ENCODE measurements at places on chromosomes 16 and 17.

DNA sequence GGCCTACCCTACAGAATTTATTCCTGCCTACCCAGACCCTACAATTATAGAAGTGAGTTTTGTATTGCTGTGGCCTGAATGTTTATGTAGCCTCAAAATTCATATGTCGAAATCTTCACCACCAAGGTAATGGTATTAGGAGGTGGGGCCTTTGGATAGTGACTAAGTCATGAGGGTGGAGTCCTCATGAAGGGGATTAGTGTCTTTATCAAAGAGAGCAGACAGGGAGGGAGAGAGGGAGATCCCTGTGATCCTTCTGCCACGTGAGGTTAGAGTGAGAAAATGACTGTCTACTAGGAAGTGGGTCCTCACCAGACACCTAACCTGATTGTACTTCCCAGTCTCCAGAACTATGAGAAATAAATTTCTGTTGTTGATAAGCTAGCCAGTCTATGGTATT lies 981 bp upstream of the DUXB start:
- DNase-seq: no peak

GRCh38 chr16:88581033-88581432 lies 10.8 kb downstream of the ZC3H18 start:
- DNase-seq: no peak

DNA sequence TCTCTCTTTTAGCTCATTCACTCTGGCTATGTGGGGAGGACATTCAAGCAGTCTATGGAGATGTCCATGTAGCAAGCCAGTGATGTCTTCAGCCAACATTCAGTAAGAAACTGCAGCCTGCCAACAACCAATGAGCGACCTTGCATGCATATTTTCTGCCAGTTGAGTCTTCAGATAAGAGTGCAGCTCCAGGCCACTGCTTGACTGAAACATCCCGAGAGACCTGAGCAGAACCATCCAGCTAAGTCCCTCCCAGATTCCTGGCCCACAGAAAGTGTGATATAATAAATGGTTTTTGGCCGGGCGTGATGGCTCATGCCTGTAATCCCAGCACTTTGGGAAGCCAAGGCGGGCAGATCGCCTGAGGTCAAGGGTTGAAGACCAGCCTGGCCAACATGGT lies 10.5 kb upstream of the C17orf58 start:
- DNase-seq: no peak

GRCh38 chr17:81135505-81136278 lies 29.6 kb upstream of the PVALEF start:
- no peak for DNase-seq

DNA sequence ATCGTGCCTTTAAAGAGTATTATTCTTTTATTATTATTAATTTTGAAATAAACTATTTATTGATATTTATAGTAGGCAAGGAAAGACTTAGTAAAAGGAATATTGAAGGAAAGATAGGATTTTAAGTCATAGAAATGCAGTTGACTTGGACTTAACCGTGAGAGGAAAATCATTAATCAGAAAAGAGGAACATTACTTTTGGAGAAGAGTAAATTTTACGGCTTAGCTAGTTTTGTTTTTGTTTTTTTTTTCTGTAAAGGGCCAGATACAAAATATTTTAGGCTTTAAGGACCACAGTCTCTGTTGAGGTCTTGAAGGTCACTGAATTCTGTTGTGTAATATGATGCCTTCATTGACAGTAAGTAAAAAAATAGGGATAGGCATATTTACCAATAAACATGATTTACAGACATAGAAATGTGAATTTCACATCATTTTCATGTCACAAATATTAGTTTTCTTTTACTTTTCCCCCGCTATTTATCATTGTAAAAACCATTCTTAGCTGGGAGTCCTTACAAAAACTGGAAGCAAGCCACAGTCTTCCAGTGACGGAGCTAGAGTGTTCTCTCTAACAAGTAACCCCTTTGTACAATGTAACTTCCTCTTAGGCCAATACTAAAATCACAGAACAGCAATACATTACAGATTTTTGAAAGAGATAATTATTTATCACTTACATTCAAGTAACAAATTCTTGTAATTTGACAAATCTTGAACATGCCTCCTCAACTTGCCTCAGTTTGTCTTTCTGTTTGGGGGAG lies 2.3 kb upstream of the KCNJ16 start:
- no peak for DNase-seq

GRCh38 chr16:82231008-82231787 lies 61.2 kb upstream of the MPHOSPH6 start:
- no peak for DNase-seq

DNA sequence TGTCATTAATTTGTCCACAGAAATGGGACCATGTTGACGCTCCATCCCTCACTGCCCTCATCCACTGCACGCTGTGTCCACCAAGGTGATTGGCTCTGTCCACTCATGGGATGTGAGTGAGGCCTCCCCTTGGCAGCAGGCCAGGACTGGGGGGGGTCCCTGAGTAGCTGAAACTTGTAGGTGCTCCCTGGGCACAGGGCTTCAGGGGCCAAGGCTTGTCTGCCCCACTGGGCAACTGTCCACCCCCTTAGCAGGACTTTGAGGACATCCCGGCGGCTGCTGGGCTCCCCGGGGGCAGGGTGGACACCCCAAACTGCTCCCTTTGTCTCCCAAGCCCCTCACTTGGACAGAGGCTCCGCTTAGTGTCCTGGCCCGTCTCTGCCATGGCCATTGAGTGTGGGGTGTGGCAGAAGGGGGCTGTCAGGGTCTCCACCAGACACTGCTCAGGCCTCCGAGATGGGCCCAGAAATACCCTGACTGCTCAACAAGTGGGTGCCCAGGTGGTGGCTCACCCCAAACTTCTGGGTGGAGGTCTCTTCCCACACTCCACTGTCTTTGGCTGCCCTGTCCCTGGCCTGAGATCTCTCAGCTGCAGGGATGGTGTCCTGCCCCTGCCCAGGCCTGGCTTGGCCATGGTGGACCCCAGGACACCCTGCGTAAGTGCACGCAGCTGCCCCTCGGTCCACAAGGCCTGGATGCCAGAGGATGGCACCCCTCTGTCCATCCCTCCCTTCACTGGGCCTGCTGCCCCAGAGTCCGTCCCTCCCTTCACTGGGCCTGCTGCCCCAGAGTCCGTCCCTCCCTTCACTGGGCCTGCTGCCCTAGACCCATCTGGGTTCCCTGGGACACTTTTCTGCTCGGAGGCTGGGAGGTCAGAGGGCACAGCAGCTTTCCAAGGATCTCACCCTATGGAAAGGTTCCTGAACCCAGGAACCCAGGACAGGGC lies 2.9 kb upstream of the RAB40C start:
- DNase-seq: no peak

DNA sequence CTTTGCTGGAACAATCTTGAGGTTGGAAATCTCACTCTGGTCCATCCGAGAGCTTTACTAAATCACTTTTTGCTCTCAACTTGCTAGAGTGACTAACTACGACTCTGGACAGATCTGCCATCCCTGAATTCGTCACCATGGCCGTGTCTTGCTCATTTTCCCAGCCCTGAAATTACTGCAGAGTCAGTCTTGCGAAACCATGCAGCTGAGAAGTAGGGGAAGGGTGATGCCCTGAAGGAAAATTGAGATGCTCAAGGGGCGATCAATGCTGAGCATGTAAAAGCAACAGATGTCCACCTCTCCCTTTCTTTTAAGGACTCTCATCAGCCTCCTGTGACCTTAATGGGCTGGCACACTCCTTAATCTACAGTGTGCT lies 18.8 kb downstream of the PCTP start:
- DNase-seq: no peak

GRCh38 chr17:39231591-39232551 lies 6.1 kb upstream of the STAC2 start:
- DNase-seq: peak; percentile 81

- no peak for DNase-seq
These were observed 59.7 kb downstream of the GRIN2A start for GRCh38 chr16:10122546-10122945.

DNA sequence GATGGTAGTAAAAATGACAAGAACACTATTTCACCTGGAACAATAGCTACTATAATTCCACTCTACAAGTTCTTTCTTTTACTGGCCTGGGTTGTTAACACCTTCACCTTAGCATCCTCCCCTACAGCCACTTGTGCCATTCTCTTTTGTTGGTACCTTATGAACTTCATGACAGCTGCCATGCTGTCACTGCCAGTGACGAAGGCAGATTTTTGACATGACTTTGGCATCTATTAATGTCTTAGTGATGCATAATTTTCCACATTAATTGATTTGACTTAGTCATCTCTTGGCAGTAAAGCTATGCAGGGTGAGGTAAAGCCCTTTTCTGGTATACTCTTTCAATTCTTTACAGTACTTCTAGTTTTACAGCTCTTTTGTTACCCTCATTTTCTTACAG lies 207.9 kb downstream of the TANC2 start:
- DNase-seq: no peak

- no peak for DNase-seq
These were observed 52.7 kb downstream of the LMF1 start for GRCh38 chr16:918068-918467.

DNA sequence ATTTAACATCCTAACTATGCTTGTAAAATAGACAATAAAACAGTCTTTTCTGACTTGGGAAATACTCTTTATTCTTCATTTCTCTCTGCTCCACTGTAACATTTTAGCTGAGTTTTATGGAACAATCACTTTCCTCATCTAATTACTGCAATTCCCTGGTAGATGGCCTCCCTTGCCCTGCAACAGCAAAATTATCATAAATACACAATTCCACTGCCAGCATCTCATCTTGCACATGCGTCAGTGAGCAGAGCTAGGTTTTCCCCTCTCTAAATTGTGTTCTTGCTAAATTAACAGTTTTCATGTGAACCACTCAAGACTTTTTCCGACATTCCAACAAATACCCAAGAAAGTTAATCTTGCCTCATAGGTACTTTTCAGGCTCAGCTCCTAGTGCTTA lies 920.9 kb upstream of the GOT2 start:
- DNase-seq: no peak

GRCh38 chr16:87554754-87555427 lies 47.4 kb upstream of the JPH3 start:
- no peak for DNase-seq

- DNase-seq: no peak
These were observed 307.3 kb upstream of the CCL2 start for GRCh38 chr17:33947762-33948161.

DNA sequence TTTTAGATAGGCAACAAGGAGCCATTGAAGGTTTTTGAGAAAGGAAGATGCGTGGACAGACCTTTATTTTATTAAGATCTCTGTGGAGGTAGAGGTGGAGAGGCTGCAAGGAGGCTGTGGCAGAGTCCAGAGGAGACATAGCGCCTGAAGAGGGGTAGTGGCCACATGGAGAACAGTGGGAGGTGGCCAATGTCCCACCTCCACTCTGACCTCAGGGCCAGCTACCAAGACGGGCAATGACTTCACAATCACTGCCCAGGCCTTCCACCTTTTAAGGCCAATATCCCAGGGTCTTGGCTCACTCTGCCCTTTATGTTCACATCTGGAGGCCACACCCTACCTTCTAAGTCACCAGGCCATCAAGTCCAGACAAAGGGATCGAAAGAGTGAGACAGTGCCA lies at the start of gene C16orf78:
Gene C16orf78, plus strand, starts transcription at position 301 of the 400 bp plus-strand sequence. CDS start 136 bp downstream, outside the sequence.
- DNase-seq: no peak

DNA sequence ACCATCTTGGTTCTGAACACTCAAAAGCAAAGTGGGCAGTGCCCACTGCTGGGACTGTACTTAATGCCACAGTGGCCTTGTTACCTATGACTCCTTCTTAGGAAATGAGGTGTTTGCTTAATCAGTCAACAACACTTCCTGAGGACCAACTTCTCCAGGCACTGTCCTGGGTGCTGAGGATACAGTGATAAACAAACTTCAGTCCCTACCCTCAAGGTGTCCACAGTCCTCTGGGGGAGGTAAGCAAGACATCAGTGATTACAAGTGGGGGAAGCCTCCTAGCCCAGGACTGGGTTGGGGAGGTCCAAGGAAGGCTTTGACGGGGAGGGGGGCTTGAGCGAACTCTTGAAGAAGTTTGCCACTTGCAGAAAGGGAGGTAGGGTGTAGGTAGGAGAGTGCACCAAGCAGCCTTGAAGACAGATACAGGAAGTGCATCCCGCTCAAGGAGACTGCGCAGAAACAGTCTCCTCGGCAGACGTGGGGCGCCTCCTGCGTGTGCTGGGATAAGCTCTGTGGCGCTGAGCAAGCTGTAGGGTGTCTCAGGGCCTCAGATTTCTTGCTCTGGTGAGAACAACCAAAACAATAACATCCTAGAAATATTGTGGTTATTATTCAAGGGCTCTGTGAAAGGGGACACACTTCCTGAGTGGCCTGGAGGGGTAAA lies 2.6 kb upstream of the ABCC3 start:
- no peak for DNase-seq

DNA sequence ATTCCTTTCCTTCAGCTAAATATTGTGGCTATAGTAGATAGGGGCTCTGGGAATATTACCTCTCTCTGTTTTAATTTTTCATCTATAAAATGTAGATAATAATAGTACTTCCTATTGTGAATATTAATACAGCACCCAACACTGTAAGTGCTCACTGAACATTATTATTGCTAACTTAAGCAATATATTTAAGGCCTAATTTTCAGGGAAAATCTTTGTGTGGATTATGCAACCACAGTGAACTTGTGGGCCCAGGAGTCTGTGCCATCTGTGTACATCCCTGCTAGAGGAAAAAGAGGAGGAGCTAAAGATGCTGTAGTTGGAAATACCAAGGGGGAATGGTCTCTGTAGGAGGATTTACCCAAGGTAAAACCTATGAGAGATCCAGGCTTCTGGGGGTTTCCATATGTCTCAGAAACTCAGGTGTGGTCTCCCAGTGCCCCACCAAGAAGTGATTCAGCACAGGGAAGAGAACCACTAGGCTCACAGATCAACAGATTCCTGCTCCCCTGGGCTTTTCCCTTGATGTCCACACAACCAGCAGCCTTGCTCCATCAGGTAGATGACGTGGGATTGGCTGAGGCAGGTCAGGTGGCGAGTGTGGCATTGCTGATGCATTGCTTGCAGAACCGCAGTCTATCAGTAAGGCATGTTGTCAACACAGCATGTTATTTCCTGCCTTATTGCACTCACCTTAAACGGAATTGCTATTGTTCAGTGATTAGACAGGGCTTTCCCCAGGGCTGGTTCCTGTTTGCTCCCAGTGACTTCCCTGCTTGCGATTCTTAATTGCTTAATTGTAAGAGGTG lies 1.6 kb upstream of the N4BP1 start:
- no peak for DNase-seq

DNA sequence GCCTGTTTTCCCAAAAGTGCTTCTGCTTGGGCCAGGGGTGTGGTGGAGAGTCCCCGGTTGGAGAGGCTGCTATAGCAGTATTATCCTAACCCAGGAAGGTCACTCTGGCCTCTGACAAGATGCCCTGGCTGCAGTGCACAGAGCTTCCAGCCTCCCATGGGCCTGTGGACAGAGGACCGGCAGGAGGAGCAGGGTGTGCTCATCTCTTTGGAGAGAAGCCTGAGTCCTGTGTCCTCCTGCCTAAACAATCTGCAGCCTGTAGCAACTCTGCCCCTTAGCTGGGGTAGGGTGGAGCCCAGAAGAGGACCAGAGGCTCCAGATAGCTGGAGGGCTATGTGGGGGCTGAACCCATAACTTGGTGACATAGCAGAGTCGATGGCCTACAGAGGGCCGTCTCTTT lies 78.0 kb downstream of the MPRIP start:
- DNase-seq: no peak
